ENCODE measurements at places on chromosomes 6 and 20. TPM values are rescaled to one million over a fixed set of nuclear protein-coding genes. Genes with fewer than 3 reads are reported as not detected.
A peak's percentile ranks its signal among the peaks of the same experiment; 100 is the strongest.

- peak; percentile 72 for DNase-seq
- H3K4me1 ChIP-seq, result peaks cover 3% of the 10 kb centered on the region
- no peaks in the 10 kb centered on the region for H3K36me3 ChIP-seq
These were observed 183.2 kb upstream of the JARID2 start for GRCh38 chr6:15062516-15063252.

The CDSN gene
- not detected for polyA plus RNA-seq

DNA sequence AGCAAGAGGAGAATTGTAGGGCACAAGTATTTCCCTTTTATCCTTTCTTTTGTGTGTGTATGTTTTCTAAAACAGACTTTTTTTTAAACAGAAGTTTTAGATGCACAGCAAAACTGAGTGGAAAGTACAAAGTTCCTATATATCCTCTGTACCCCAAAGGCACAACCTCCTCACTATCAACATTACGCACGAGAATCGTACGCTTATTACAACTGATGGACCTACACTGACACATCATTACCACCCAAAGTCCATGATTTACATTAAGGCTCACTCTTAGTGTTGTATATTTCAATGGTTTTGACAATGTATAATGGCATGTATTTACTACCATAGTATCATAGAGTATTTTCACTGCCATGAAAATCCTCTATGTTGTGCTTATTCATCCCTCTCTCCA, 32.6 kb downstream of the MAN1A1 start:
- no peaks in the 10 kb centered on the region for H3K27me3 ChIP-seq
- no peak overlapping the region for H3K27ac ChIP-seq
- H3K4me1 ChIP-seq, result no peaks in the 10 kb centered on the region
- H3K4me3 ChIP-seq, result no peak overlapping the region

DNA sequence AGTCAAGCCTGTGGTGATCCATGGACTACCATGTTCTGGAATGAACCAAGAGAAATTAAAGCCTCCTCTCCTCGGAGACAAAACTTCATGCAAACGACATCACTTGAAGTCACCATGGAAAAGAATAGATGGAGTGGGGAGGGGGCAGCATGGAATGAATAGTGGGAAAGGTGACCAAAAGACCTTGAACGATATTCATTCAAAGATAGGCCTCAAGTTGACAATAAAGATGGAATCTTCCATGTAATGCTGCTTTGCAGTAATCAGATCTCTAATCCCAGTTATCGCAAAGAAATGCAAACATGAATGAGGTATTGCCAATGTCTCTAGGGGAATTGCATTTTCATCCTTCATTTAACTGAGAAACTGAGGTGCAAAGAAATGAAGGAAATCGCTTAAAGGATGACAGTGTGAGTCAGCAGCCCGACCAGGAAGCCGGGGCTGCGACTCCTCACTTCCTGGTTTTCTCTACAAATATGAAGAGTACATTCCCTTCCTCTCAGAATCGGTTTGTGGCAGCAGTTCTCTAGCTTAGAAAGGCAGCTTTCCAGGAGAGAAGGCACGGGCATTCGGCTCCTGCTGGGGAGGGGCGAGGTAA, 65.6 kb upstream of the RREB1 start:
- DNase-seq, result no peak
- no peak overlapping the region for H3K27ac ChIP-seq
- H3K4me3 ChIP-seq, result no peak overlapping the region
- H3K4me1 ChIP-seq, result no peaks in the 10 kb centered on the region
- H3K27me3 ChIP-seq, result no peaks in the 10 kb centered on the region
- no peaks in the 10 kb centered on the region for H3K36me3 ChIP-seq

The SAMD5 gene
- polyA plus RNA-seq, result 5.9 TPM

DNA sequence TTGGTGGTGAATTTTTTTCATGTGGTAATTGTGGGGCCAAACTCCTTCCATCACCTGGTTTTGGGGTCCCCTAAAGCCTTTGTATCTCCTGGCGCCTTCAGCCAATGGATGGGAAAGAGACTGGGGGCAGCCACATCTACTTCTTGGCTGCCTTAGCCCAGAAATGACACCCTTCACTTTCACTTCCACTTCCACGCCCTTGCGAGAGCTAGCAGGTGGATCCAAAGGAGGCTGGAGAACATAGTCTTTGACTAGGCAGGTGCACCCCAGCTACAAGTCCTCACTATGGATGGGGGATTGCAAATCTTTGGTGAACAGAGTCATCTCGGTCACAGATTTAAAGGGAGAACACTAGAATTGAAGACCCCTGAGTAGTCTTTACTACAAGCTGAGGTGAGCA, 70.8 kb downstream of the NDUFAF5 start:
- no peak overlapping the region for H3K27ac ChIP-seq
- no peaks in the 10 kb centered on the region for H3K4me1 ChIP-seq
- no peaks in the 10 kb centered on the region for H3K36me3 ChIP-seq
- no peak for DNase-seq
- no peaks in the 10 kb centered on the region for H3K27me3 ChIP-seq
- no peak overlapping the region for H3K4me3 ChIP-seq

GRCh38 chr6:55704421-55704820, 125.4 kb upstream of the HMGCLL1 start:
- no peak overlapping the region for H3K4me3 ChIP-seq
- DNase-seq, result peak; percentile 79
- no peaks in the 10 kb centered on the region for H3K4me1 ChIP-seq

DNA sequence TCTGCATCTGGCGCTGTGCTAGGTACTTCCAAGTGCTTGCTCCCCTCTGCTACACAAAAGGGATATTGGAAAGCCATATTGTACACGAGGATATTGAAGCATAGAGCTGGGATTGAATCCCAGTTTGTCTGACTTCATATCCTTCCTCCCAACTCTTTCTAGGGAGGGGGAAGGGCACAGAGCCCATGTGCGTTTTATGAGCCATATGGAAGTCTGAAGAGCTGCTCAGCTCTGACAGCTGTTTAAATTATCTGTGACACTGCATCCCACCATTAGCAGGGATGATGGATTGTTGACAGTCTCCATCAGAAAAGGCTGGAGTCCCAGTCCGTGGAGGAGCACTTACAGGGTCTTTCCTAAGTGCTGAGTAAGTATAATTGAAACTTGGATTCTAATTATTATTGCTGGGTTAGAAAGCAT, 18.4 kb downstream of the TIAM2 start:
- no peak for DNase-seq
- H3K27ac ChIP-seq, result no peak overlapping the region
- no peaks in the 10 kb centered on the region for H3K36me3 ChIP-seq
- no peak overlapping the region for H3K4me3 ChIP-seq

GRCh38 chr20:46970937-46971630, 76.4 kb downstream of the EYA2 start:
- DNase-seq, result peak; percentile 76
- no peaks in the 10 kb centered on the region for H3K27me3 ChIP-seq
- no peak overlapping the region for H3K4me3 ChIP-seq
- H3K36me3 ChIP-seq, result no peaks in the 10 kb centered on the region

All from fibroblast of lung (primary cell).